ENCODE measurements at places on chromosomes 6 and 20. TPM values are rescaled to one million over a fixed set of nuclear protein-coding genes. Genes with fewer than 3 reads are reported as not detected.
A peak's percentile ranks its signal among the peaks of the same experiment; 100 is the strongest.

ANKRD66 gene
- 2.2 TPM for polyA plus RNA-seq

DDX43 gene
- polyA plus RNA-seq = 0.38 TPM

BTBD3 gene
- 39.0 TPM for polyA plus RNA-seq

UBE2C gene
- polyA plus RNA-seq = 45.1 TPM

DNA sequence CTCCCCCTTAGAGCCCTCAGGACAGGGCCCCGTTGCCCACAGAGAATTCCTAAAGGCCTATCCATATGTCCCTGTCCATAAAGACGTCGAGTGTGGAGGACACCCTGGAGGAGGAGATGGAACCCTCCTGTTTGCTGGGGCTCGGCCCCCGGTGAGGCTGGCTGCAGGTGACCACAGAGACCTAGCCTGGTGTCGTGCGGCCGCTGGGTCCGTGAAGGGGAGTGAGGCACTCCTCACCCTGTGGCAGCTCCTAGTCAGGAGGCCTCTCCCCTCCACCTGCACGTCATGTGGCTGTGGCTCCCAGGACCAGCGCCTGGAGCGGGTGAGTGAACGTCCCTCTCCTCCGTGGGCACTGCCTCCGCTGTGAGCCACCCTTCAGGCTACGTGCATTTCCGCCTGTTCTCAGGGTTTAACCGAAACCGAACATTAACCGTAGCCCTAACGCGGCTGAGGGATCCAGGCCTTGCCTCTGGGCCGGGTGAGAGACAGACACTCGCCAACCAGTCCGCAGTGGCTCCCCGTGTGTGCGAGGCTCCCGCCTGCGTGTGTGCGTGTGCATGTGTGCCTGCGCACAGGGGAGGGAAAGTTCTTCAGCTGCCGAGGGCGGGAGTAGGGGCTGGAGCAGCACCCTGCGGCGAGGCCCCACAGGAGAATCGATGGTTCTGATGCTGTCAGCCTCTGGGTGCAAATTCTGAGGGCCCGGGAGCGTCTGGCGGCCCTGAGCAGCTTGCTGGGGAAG is 5.9 kb upstream of the TCEA2 start:
- H3K4me1 ChIP-seq = peaks cover 43% of the 10 kb centered on the region
- H3K4me3 ChIP-seq = no peak overlapping the region
- no peak for DNase-seq
- H3K36me3 ChIP-seq = no peaks in the 10 kb centered on the region
- H3K27me3 ChIP-seq = peaks cover 25% of the 10 kb centered on the region

DNA sequence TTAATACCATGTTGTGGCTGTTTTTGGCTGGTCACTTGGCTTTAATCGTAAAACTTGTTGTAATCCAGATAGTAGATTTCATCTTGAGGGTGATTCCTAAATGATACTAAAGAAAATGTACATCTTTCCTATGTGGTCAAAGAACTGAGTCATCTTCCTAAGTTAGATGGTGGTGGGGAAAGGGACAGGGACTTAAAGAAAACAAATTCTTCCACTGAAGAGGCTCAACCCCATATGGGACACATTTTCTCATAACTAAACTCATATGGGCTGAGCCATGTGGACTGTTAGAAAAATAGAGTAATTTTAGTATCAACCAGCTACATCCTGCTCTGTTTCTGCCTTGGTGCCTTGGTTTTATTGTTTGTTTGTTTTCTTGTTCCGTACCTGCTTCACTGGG is 155.8 kb downstream of the TSHZ2 start:
- H3K4me3 ChIP-seq = no peak overlapping the region
- DNase-seq = no peak
- H3K27me3 ChIP-seq = no peaks in the 10 kb centered on the region
- no peak overlapping the region for H3K27ac ChIP-seq

GRCh38 chr6:148231572-148231971 is 111.1 kb upstream of the SASH1 start:
- no peak overlapping the region for H3K27ac ChIP-seq
- no peak for DNase-seq
- H3K4me1 ChIP-seq = no peaks in the 10 kb centered on the region
- no peaks in the 10 kb centered on the region for H3K27me3 ChIP-seq
- no peak overlapping the region for H3K4me3 ChIP-seq

DNA sequence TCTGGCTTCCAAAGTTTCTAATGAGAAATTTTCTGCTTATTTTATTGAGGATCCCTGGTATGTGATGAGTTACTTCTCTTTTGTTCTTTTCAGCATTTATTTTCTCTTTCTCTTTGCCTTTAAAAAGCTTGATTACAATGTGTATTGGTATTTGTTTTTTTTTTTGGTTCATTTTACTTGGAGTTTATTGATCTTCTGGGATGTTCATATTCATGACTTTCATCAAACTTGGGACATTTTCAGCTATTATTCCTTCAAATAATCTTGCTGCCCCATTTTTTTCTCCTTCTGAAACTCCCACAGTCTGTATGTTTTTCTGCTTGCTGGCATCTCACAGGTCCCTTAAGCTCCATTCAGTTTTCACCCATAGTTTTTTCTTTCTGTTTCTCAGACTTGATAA is 102.4 kb downstream of the PRDM13 start:
- H3K27ac ChIP-seq = no peak overlapping the region
- DNase-seq = no peak
- no peaks in the 10 kb centered on the region for H3K27me3 ChIP-seq
- H3K4me1 ChIP-seq = no peaks in the 10 kb centered on the region
- H3K36me3 ChIP-seq = no peaks in the 10 kb centered on the region
- H3K4me3 ChIP-seq = no peak overlapping the region

DNA sequence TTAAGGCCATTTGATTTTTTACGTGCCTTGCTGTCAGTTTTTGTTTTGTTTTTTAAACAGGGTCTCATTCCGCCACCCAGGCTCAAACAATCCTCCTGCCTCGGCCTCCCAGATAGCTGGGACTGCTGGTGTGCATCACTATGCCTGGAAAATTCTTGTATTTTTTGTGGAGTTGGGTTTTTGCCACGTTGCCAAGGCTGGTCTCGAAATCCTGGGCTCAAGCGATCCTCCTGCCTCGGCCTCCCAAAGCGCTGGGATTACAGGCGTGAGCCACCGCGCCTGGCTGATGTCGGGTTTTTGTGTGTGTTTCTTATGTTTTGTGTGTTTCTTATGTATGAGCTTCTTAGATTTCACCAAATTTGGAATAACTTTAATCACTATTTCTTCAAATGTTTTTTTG is 104.8 kb downstream of the TAF4 start:
- H3K4me1 ChIP-seq = no peaks in the 10 kb centered on the region
- no peak overlapping the region for H3K27ac ChIP-seq
- peaks cover 18% of the 10 kb centered on the region for H3K27me3 ChIP-seq
- H3K36me3 ChIP-seq = no peaks in the 10 kb centered on the region
- no peak for DNase-seq

- H3K4me3 ChIP-seq = no peak overlapping the region
- peaks cover 3% of the 10 kb centered on the region for H3K4me1 ChIP-seq
- H3K27me3 ChIP-seq = no peaks in the 10 kb centered on the region
- no peak for DNase-seq
- no peak overlapping the region for H3K27ac ChIP-seq
Observed at GRCh38 chr6:151723152-151723551, 84.3 kb upstream of the ESR1 start.

GRCh38 chr20:62607366-62608217 is 34.7 kb upstream of the SLCO4A1 start:
- no peak overlapping the region for H3K27ac ChIP-seq
- no peaks in the 10 kb centered on the region for H3K36me3 ChIP-seq
- peaks cover 34% of the 10 kb centered on the region for H3K27me3 ChIP-seq
- H3K4me3 ChIP-seq = no peak overlapping the region
- H3K4me1 ChIP-seq = peaks cover 48% of the 10 kb centered on the region

GRCh38 chr6:138491017-138491416 is 8.3 kb downstream of the NHSL1 start:
- no peaks in the 10 kb centered on the region for H3K27me3 ChIP-seq
- peaks cover 18% of the 10 kb centered on the region for H3K36me3 ChIP-seq
- no peak overlapping the region for H3K4me3 ChIP-seq
- peaks cover 9% of the 10 kb centered on the region for H3K4me1 ChIP-seq

- no peak overlapping the region for H3K27ac ChIP-seq
- no peak overlapping the region for H3K4me3 ChIP-seq
- H3K36me3 ChIP-seq = no peaks in the 10 kb centered on the region
- no peaks in the 10 kb centered on the region for H3K4me1 ChIP-seq
- DNase-seq = no peak
Observed at GRCh38 chr20:61832181-61832580, 233.5 kb downstream of the TAF4 start.

DNA sequence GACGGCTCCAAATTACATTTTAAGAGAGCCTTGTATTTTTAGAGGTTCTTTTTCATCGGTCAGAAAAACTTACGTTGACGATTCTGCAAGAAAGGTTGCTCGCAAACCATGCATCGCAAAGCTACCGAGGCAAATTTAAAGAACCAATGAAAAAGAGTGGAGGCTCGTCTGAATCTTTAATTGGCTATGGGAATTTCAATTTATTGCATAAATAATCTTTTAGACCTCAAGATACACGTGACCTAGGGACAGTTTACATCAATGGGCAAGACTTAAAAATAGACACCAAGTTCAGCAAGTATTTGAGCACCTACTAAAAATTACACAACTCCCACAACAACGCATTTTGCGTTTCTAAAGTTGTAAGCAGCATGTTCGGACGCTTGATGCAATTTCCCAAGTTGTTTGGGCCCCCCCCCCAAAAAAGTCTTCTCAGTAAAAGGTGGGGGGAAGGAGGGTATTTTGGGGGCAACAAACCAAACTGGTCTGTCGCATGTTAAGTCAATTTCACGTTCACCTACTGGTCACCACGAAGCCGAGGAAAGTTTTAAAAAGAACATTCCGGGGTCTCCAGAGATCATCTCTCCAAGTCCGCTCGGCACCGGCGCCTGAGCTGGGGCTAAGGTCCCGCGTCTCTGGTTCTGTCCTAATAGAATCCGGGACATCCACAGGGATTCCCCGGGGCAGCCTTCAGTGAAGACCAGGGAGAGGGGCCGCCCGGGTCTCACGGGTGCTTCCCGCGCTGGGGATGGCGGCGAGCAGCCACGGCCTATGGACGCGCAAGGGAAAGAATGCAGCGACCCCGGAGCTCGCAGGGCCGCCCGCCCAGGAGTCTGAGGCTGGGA is 851 bp downstream of the SNX5 start:
- H3K4me3 ChIP-seq = peak overlapping the region; percentile 96
- H3K36me3 ChIP-seq = peaks cover 7% of the 10 kb centered on the region
- peak overlapping the region; percentile 100 for H3K27ac ChIP-seq
- H3K4me1 ChIP-seq = peaks cover 31% of the 10 kb centered on the region
- DNase-seq = peak; percentile 52

GRCh38 chr6:125773387-125774341 is 17.1 kb upstream of the NCOA7 start:
- H3K36me3 ChIP-seq = no peaks in the 10 kb centered on the region
- H3K4me3 ChIP-seq = no peak overlapping the region
- no peaks in the 10 kb centered on the region for H3K4me1 ChIP-seq
- DNase-seq = no peak
- H3K27me3 ChIP-seq = no peaks in the 10 kb centered on the region
- no peak overlapping the region for H3K27ac ChIP-seq

GRCh38 chr6:164108092-164108491 is 693.6 kb downstream of the QKI start:
- H3K36me3 ChIP-seq = no peaks in the 10 kb centered on the region
- DNase-seq = no peak
- peak overlapping the region; percentile 97 for H3K27ac ChIP-seq
- H3K27me3 ChIP-seq = no peaks in the 10 kb centered on the region
- H3K4me1 ChIP-seq = peaks cover 47% of the 10 kb centered on the region
- H3K4me3 ChIP-seq = no peak overlapping the region

Measured in muscle of leg (tissue), 16 donors.